ENCODE measurements at places on chromosomes 7 and 10. TPM values are rescaled to one million over a fixed set of nuclear protein-coding genes. Genes with fewer than 3 reads are reported as not detected.

DNA sequence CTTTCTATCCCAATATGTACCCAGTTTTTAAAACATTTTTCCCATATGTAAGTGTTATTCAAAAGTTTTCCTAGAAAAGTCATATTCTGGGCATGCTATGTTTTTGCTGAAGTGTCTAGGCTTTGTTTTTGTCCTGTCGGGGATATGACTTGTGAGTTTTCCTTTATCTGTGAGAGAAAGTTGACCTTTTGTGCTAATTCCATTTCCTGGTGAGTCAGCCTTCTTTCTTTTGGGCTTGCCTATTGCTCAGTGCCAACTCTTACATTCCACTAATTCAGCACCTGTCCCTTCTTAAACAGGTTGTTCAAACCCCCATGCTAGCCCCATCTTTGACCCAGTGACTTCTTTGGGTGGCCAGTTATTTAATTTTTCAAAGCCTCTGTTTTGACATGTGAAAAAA, 146.2 kb downstream of the AHR start:
- H3K36me3 ChIP-seq, result no peaks in the 10 kb centered on the region
- no peaks in the 10 kb centered on the region for H3K4me1 ChIP-seq
- H3K4me3 ChIP-seq, result no peak overlapping the region
- no peak for DNase-seq

DNA sequence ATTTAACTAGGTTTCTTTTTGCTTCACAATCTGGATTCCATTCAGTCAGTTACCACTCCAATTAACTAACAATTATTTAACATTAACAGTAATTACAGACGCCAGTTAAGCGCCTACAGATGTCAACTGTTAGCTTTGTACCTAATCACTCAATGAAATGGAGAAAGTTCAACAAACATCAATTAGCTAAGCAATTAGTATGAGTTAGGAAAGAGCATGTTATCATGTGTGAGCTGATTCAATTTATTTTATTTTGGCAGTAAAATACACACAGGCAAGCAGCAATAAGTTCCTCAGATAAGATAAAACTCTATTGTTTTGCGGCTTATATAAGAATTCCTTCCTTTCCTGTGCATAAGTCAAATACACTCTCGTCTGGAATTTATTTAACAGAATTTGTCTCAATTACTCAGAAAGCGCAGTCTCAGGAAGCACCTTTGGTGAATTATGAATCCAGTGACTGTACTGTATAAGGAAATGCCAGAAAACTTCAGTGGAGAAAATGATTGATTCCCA, 427.1 kb upstream of the GALNT17 start:
- peaks cover 36% of the 10 kb centered on the region for H3K4me1 ChIP-seq
- no peaks in the 10 kb centered on the region for H3K27me3 ChIP-seq
- H3K27ac ChIP-seq, result no peak overlapping the region
- DNase-seq, result no peak
- H3K36me3 ChIP-seq, result no peaks in the 10 kb centered on the region
- H3K4me3 ChIP-seq, result no peak overlapping the region

- H3K4me3 ChIP-seq, result no peak overlapping the region
- H3K27me3 ChIP-seq, result no peaks in the 10 kb centered on the region
- H3K36me3 ChIP-seq, result no peaks in the 10 kb centered on the region
- H3K27ac ChIP-seq, result no peak overlapping the region
- DNase-seq, result no peak
- peaks cover 14% of the 10 kb centered on the region for H3K4me1 ChIP-seq
These were observed 3.9 kb downstream of the SGMS1 start for GRCh38 chr10:50619882-50620281.

DNA sequence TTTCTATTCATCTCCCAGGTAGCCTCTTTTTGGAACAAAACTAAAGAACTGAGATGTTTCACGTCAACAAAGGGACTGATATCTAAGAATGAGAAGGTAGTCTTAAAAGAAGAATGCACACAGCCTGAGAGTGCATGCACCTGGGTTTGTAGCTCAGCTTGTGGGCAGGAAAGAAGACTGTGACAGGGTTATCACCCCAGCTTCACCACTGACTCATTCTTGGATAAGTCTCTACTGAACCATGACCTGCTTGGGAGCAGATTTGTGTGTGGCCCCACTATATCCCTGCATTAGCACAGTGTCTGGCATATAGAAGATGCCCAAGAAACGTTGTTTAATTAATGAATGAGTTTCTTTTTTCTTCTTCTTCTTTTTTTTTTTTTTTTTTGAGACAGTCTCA, 187.5 kb downstream of the GPAM start:
- no peaks in the 10 kb centered on the region for H3K4me1 ChIP-seq
- no peak overlapping the region for H3K4me3 ChIP-seq
- H3K27ac ChIP-seq, result no peak overlapping the region
- DNase-seq, result no peak
- no peaks in the 10 kb centered on the region for H3K27me3 ChIP-seq

GRCh38 chr7:146948703-146949102, 832.1 kb downstream of the CNTNAP2 start:
- no peaks in the 10 kb centered on the region for H3K36me3 ChIP-seq
- no peaks in the 10 kb centered on the region for H3K27me3 ChIP-seq
- no peaks in the 10 kb centered on the region for H3K4me1 ChIP-seq
- H3K4me3 ChIP-seq, result no peak overlapping the region
- H3K27ac ChIP-seq, result no peak overlapping the region

DNA sequence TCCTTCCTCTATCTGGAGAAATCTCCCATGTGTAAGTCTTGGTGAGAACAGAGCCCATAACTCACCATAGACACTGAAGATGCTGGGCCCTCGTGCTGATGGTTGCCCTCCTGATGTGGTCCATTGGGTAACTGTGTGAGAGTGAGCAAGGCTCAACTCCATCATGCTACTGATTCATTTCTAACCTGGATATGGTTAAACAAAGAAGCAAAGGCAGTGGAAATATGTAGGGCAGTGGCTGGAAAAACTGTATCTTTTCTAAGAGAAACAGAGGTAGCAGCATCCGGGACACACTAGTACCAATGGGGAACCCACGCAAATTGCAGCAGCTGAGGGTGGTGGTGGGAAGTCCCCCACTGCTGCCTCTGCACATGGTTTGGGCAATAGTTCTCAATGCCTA, 221.7 kb downstream of the KLF6 start:
- H3K27ac ChIP-seq, result no peak overlapping the region
- H3K36me3 ChIP-seq, result no peaks in the 10 kb centered on the region
- no peaks in the 10 kb centered on the region for H3K27me3 ChIP-seq
- no peaks in the 10 kb centered on the region for H3K4me1 ChIP-seq

- H3K4me3 ChIP-seq, result no peak overlapping the region
- no peak overlapping the region for H3K27ac ChIP-seq
- no peaks in the 10 kb centered on the region for H3K36me3 ChIP-seq
- no peaks in the 10 kb centered on the region for H3K27me3 ChIP-seq
- DNase-seq, result no peak
- no peaks in the 10 kb centered on the region for H3K4me1 ChIP-seq
These were observed 86.5 kb upstream of the LRRN3 start for GRCh38 chr7:111004310-111004901.

GRCh38 chr7:148927123-148928045, 43.3 kb upstream of the EZH2 start:
- H3K27ac ChIP-seq, result no peak overlapping the region
- no peaks in the 10 kb centered on the region for H3K36me3 ChIP-seq
- no peak overlapping the region for H3K4me3 ChIP-seq

- no peaks in the 10 kb centered on the region for H3K27me3 ChIP-seq
- no peak overlapping the region for H3K27ac ChIP-seq
- no peak overlapping the region for H3K4me3 ChIP-seq
- H3K4me1 ChIP-seq, result no peaks in the 10 kb centered on the region
These were observed 286.7 kb downstream of the INHBA start for GRCh38 chr7:41416208-41416595.

NKX1-2 gene
- total RNA-seq, result 0.79 TPM

SLC26A4 gene
- total RNA-seq, result 1.3 TPM

PDE1C gene
- total RNA-seq, result 24.0 TPM

CPA4 gene
- 2.1 TPM for total RNA-seq
